Spleen (tissue), 13 donors: ENCODE measurements at places on chromosomes 13 and 19. TPM values are rescaled to one million over a fixed set of nuclear protein-coding genes. Genes with fewer than 3 reads are reported as not detected.

DNA sequence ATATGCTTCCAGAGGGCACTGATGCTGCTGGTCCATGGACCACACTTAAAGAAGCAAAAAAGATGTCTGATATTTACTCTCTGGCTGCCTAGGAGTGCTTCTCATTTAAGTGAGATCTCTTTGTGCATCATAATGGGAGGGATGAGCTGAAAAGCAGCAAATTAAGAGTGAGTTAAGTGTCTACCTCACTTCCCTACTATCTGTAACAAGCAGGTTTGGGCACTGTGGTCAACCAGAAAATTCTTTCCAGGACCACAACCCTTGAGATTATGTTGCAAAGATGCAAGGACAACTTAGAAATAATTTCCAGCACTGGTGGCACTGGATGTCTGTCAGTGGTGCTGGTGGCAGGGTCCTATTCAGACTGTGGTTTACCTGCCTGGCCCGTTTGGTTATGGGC lies 52.1 kb upstream of the USPL1 start:
- peaks cover 7% of the 10 kb centered on the region for H3K4me1 ChIP-seq
- DNase-seq: no peak
- no peak overlapping the region for H3K4me3 ChIP-seq
- no peak overlapping the region for H3K27ac ChIP-seq
- H3K36me3 ChIP-seq: no peaks in the 10 kb centered on the region

- no peaks in the 10 kb centered on the region for H3K27me3 ChIP-seq
- no peak overlapping the region for H3K4me3 ChIP-seq
- H3K36me3 ChIP-seq: no peaks in the 10 kb centered on the region
- no peak overlapping the region for H3K27ac ChIP-seq
Observed at GRCh38 chr13:22312405-22312803, 641.5 kb downstream of the FGF9 start.

ZNF878 gene
- not detected for total RNA-seq

DNA sequence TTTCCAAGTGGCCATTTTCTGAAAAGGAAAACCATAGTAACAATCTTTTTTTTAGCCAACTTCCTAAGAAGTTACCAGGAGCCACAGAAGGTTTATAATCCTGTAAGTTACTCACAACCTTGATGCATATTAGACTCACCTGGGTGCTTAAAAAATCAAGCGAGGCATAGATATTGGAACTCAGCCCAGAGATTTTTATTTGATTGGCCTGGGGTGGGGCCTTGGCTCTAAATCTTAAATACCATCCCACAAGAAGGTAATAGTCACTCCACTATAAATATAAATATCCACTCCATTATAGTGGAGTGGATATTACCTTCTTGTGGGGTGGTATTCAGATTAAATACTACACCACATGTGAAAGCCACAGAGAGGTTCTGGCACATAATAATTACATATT lies 429.6 kb downstream of the RFC3 start:
- DNase-seq: no peak
- H3K27ac ChIP-seq: no peak overlapping the region
- H3K36me3 ChIP-seq: no peaks in the 10 kb centered on the region
- H3K4me3 ChIP-seq: no peak overlapping the region

CARM1 gene
- total RNA-seq: 18.2 TPM

ZNF20 gene
- 4.8 TPM for total RNA-seq

- H3K4me3 ChIP-seq: no peak overlapping the region
- no peaks in the 10 kb centered on the region for H3K4me1 ChIP-seq
- H3K27me3 ChIP-seq: no peaks in the 10 kb centered on the region
- H3K27ac ChIP-seq: no peak overlapping the region
- H3K36me3 ChIP-seq: no peaks in the 10 kb centered on the region
Observed at GRCh38 chr13:62997696-62998095, 1582.0 kb upstream of the PCDH20 start.

PROZ gene
- total RNA-seq: not detected

ERICH6B gene
- total RNA-seq: not detected

DNA sequence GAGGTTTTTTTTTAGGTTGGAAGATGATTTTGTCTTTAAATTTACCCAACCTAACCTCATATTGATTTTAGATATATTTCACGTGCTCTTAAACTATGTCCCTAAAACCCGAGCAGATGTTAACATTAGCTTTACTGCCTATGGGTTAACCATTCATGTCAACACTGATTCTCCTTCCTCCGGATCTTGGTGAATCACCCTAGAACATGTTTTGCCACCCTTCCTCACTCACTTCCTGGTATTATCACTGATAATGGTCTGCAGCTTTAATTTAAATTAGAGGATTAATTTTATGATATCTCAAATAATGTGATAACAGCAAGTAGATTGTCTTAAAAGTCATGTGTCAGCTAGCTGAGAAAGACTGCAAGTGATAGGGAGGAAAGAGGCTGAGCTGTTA lies 31.9 kb downstream of the HTR2A start:
- H3K4me3 ChIP-seq: no peak overlapping the region
- H3K27me3 ChIP-seq: no peaks in the 10 kb centered on the region
- peaks cover 6% of the 10 kb centered on the region for H3K4me1 ChIP-seq
- no peaks in the 10 kb centered on the region for H3K36me3 ChIP-seq

- H3K4me1 ChIP-seq: no peaks in the 10 kb centered on the region
- no peak overlapping the region for H3K4me3 ChIP-seq
- DNase-seq: no peak
- peaks cover 12% of the 10 kb centered on the region for H3K36me3 ChIP-seq
- no peaks in the 10 kb centered on the region for H3K27me3 ChIP-seq
- H3K27ac ChIP-seq: no peak overlapping the region
Observed at GRCh38 chr13:52374873-52375411, 31.0 kb downstream of the THSD1 start.
